Right renal pelvis (tissue), 4 donors: ENCODE measurements at places on chromosomes 11 and 22.

DNA sequence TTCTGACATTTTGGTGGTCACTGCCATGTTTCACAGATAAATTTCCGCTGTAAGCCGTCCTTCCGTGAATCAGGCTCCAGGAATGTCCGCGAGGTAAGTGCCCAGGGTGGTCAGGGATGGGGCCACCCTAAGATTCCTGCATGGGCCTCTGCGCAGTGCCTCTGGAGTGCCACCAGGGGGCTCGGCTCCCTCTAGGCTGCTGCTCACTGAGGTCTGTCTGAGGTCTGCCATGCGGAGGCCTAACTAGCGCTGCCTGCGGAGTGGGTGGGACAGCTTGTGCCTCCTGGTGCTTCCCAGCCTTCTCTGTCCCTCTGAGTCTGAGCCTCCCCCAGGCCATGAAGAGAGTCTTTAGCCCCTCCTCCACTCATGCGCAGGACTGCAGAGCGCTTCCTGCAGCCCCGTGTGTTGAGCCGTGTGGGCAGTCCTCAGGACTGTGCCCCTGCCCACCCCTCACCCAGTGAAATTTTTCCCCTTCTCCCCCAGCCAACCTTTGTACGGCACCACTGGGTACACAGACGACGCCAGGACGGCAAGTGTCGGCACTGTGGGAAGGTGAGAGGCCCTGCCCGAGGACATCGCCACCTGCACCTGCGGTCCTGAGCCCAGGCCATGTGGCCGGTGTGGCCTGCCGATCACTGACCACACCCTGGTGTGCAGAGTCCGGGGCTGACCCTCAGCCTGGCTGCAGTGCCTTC is 11.9 kb upstream of the MDK start:
- DNase-seq = no peak

DNA sequence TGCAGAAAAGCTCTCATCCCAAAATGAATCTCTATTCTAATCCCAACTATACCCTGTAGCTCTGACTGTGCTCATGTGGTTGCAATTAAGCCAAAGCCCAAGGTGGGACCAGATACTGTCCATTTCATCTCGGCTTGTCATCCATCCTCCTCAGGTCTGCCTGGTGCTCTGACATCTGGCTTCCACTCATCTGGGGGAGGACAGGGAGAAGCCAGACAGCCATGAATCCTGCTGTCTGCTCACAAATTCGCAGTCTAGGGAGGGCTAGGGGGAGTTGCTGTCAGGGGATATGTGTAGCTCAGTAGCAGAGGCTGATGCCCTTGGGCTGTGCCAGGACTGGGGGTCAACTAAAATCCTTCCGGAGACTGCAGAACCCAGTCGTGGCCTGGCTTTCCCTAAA is 167.1 kb downstream of the ETS1 start:
- no peak for DNase-seq

DNA sequence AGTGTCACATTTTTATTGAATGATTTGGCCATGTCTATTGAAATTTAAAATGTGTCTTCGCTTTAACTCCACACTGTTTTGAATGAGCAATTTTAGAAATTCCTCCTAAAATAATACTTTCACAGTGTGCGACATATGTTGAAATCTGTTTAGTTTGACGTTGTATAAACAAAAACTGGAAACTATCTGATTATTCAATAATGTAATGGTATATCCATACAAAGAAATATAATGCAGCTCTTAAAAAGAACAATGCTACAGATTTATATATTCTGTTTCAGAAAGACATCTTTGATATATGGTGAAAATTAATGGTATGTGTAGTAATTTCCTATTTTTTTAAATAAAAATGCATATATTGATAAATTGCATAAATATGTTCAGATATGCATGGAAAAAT is 268.7 kb upstream of the SORL1-AS1 start:
- no peak for DNase-seq

- no peak for DNase-seq
Measured at GRCh38 chr11:105003151-105003550, 19.8 kb downstream of the CASP5 start.

- DNase-seq = no peak
Measured at GRCh38 chr22:44147008-44147645, 33.6 kb upstream of the PARVG start.

DNA sequence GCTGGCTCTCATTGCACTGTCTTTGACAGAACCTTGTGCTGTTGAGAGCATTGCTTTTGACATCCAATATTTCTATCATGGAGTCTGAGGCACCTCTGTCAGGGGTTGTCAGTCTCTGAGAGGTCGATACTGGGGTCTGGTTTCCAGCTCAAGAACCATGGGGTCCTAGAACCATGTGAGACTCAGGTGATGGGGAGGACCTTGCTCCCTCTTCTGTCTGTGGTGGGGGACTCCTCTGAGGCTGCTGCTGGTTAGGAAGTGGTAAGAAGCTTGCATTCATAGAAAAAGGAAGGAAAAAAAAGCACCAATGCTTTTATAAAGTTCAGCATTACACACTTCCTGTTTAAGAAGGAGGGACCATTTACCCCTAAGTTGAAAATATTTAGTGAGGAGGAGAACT is 91.8 kb upstream of the CD44 start:
- no peak for DNase-seq

GRCh38 chr11:38169286-38169685 is 1571.2 kb upstream of the RAG2 start:
- no peak for DNase-seq

DNA sequence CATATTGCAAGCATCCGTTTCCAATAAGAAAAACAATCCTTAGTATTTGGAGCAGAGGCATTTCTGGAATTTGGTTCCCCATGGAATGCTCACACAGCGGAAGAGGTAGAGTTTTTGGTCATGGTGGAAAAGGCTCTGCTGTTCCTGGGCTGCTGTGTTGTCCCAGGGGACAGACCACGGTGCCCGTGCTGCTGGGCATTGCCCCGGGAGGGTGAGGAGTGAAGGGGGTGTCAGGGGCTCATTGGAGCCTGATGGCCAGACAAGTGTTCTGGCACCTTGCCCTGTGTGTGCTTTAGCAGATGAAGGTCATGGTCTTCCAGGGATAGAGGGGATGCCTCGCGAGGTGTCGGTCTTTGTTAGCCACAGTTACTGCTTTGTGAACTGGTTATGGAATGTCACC is 61.2 kb downstream of the MPPED1 start:
- DNase-seq = no peak

- no peak for DNase-seq
Measured at GRCh38 chr22:30238136-30238535, 8.4 kb downstream of the LIF start.

DNA sequence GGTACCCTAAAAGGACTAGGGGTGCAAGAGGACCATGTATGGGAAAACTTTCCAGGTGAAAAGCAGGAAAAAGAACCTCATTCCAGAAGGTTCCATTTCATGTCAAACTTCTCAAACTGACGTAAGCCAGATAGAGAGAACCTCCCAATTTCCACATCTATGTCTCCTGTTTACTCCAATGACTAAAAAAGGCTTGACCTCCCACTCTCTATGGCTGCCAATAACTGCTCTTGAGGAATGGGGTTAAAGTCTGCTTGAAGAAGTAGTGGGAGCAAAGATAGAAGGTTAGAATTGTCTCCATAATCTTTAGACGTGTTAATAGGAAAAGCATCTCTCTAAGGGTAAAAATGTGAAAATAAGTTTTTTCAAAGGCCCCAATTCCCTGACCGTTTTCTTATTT is 38.0 kb downstream of the DCUN1D5 start:
- DNase-seq = no peak

- no peak for DNase-seq
Measured at GRCh38 chr11:109983358-109983757, 109.8 kb upstream of the ZC3H12C start.

DNA sequence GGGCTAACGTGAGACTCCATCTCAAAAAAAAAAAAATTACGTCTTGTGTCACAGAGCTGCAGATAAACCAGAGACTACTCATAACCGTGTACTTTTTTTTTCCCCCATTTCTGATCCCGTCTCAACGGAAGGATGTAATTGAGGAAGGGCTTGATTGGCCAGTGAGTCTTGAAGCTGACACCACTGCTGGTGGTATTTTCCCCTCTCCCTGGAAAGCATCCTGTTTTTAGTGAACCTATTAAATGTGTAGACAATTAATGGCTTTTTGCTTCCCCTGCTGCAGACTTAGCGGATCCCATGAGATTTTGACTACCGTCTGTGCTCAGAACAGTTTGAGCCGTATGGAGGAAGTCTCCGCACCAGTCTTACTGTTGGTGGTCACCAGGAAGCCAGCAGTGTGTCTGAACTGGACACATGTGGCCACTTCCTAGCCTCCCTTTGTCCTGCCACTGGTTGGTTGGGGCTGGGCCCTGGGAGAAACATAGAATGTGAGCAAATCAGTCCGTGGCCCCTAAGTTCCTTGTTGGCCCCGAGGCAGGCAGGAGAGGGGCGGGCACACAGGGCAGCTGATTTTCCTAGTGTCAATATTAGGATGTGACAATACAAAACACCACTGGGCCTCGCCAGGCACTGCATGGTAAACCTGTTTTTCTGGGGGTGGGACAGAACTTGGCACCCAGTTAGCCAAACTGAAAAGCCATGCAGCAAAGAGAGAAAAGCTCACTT is 3.1 kb downstream of the BIK start:
- no peak for DNase-seq

GRCh38 chr11:39910087-39910486 is 1549.4 kb downstream of the LRRC4C start:
- DNase-seq = no peak

DNA sequence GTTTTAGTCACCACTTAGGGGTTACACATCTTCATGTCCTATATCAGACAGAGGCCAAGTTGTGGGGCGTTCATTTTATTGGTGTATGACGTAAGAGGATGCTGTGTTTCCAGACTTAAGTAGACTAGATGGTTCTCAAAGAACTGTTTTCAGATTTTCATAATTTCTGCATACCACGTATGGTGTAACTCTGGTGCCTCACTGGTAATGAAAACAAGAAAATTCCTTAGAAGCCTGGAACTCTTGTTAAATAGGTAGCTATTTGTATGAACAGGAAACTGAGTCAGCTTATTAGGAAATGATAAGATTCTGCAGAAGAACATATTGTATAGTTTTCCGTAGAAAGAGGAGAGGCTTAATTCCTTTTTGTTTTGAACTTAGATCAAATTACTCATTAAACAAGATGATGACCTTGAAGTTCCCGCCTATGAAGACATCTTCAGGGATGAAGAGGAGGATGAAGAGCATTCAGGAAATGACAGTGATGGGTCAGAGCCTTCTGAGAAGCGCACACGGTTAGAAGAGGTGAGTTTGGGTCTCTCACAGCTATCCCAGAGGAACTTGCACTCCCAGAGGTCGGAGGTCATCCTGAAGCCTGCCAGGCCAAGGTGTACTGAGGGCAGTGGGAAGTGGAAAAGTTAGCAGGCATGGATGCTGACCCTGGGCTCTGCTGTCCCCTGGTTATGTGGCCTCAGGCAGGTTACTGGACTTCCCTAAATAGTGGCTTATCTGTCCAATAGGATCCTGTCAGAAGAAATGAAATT is 3.9 kb downstream of the CDC45 start:
- DNase-seq = no peak

GRCh38 chr11:120128392-120129119 is 9.4 kb downstream of the TRIM29 start:
- no peak for DNase-seq

GRCh38 chr11:70124321-70125000 is 46.3 kb downstream of the ANO1 start:
- DNase-seq = no peak

DNA sequence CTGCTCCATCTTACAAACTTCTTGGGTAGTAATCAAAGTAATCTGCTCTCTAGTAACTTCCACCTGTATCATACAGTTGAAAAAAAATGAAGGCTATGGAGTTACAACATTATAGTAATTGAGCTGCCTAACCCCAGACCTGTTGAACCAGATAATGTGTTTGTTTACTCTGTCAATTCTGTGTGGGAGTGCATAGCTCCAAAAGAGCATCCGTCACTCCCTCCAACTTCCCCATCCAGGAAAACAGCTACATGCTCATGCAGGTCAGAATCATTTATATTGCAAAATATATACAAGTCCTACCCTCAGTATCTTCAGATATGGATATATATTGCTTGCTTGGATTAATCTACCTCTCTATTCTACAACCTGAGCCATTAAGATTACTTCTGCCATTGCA is 244.0 kb upstream of the ANO5 start:
- no peak for DNase-seq

- DNase-seq = no peak
Measured at GRCh38 chr22:24434471-24435322, 7.3 kb downstream of the ADORA2A start.

- DNase-seq = no peak
Measured at GRCh38 chr11:9396752-9397151, 12.3 kb downstream of the IPO7 start.

DNA sequence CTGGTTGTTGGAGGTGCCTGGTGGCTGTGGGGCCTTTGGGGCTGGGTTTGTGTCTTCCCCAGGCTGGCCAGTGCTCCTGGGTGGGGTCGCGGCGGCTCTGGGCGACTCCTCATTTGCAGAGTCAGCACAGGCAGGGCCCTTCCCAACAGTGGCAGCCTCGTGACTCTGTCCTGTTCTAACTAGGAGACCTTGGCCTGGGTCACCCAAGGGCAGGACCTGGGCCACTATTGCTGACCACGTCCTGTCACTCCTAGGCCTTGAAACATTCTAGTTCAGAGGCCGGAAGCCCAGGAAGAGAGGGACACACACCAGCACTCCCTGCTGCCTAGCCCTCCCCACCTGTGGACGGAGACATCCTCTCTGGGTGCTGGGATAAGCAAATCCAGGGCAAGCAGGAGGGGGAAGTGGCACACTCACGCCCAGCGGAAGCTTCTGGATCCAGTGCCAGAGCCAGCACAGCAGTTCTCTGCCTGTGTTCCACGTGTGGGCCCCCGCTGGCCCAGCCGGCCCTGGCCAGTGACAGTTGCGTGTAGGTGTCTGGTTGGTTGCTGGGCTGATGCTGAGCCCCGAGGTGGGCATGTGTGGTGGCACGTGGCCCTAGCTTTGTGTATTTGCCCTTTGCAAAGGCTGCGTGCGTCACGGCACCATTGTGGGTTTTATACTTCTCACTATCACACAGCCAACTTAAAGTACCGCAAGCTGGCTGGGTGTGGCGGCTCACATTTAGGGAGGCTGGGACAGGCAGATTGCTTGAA is 4.3 kb upstream of the CHID1 start:
- DNase-seq = no peak

- no peak for DNase-seq
Measured at GRCh38 chr11:130202009-130202817, 42.6 kb downstream of the ST14 start.

DNA sequence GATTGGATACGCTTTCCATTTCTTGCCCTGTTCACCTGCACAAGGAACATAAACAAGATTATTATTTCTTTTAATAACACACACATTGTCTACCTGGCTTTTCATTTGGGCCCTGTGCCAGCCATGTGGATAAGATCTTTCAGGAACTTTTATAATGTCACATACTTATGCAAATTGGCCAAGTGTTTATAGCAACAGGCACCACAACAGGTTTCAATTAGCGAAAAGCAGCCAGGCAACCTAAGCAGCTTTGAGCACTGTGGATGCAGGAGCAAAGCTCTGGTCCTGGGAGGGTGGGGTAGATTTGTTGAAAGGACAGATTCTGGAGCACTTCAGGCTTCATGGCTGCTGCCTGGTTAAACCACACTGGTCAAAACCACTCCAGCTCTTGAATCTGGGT is 217.4 kb downstream of the BARX2 start:
- DNase-seq = peak; percentile 63

- no peak for DNase-seq
Measured at GRCh38 chr11:18715476-18715875, 10.5 kb downstream of the IGSF22 start.
